Cortex of kidney (tissue), 1 donor: ENCODE measurements at places on chromosomes 11 and 22.

DNA sequence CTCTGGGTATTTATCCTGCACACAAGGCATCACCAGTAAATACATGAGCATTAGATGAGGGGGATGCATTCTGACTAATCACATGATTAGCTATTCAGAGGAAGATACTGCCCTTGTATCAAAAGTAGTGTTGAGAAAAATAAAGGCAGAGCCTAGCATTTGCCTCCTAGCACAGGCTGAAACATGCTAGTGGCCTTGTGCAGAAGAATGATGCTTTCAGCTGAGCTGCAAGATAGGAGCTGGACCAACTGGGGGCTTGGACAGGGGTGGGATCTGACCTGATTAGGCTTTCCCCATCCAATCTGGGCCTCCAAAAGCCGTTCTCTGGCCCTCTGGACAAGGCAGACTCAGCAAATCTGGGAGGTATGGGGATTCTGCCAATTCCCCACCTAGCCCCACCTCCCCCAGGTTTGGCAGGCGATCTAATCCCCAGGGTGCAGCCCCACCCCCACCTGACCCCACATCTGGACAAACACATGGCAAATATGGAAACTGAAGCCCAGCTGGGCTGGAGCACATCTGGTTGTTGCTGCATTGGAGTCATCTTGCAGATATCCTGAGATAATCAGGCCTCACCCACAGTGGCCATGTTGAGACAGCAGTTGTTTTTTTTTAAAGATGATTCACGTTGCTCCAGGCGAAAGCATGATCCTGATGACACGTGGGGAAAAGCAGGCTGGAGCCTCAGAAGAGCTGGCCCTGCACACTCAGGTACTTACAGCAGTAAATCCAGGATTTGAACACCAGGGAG is 4.4 kb upstream of the MISFA start:
- no peak for DNase-seq

GRCh38 chr11:65288706-65289536 is 25.7 kb upstream of the CDC42EP2 start:
- DNase-seq, result no peak

GRCh38 chr11:62295504-62295903 is 3.4 kb downstream of the SCGB1D4 start:
- no peak for DNase-seq

DNA sequence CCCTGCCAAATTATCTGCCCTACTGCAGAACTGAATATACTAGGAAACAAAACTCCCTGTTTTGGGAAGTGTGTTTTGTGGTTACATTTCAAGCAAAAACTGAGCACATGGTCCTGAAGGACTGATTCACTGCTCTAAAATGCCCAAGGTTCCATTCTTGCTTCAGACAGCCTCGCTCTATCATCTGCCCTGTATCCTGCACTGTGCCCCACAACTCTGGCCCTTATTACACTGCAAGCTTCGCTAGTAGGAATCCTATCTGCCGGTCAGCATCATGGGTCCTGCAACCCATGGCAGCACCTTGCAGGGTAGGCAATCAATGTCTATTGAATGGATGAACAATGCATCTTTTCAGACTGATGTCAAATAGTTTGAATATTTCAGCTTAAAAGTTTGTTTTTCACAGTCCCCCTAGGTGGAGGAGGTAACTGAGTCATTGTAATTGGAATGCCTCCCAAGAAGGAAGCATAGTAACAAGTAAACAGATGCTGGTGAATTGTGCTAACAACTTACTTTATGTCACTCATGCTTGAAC is 21.3 kb downstream of the LAYN start:
- DNase-seq, result no peak

GRCh38 chr11:45730014-45730413 is 64.6 kb upstream of the CHST1 start:
- no peak for DNase-seq

DNA sequence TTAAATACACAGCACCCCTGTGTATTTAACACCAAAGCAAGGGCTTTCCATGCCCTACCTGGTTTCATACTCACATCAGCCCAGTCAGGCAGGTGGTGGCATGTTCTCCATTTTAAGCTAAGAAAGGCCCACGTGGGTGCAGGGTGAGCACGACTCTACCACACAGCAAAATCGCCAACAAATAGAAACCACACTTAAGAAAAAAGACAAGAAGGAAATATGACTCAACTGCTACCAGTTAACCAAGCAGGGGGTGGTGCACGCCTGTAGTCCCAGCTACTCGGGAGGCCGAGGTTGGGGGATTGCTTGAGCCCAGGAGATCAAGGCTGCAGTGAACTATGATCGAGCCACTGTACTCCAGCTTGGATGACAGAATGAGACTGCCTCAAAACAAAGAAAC is 35.2 kb upstream of the TFIP11 start:
- no peak for DNase-seq

- no peak for DNase-seq
Measured at GRCh38 chr11:71977743-71978418, 20.8 kb upstream of the IL18BP start.

DNA sequence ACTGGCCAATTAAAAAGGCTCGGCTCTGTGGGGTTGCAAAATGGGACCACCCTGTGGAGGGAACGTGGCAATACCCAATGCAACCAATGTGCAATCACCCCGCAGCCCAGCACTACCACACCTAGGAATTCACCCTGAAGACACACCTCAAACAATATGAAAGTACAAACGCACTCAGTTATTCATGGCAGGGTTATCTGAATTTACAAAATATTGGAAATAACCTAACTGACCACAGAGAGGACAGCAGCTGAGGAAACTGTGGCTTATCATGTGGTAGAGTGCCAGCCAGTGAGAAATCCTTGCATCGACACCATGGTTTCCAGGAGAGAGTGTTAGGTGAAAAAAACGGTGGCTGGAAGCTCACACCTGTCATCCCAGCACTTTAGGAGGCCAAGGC is 18.7 kb downstream of the ALG12 start:
- no peak for DNase-seq

GRCh38 chr11:66782726-66783125 is 53.7 kb upstream of the SPTBN2 start:
- DNase-seq, result no peak

DNA sequence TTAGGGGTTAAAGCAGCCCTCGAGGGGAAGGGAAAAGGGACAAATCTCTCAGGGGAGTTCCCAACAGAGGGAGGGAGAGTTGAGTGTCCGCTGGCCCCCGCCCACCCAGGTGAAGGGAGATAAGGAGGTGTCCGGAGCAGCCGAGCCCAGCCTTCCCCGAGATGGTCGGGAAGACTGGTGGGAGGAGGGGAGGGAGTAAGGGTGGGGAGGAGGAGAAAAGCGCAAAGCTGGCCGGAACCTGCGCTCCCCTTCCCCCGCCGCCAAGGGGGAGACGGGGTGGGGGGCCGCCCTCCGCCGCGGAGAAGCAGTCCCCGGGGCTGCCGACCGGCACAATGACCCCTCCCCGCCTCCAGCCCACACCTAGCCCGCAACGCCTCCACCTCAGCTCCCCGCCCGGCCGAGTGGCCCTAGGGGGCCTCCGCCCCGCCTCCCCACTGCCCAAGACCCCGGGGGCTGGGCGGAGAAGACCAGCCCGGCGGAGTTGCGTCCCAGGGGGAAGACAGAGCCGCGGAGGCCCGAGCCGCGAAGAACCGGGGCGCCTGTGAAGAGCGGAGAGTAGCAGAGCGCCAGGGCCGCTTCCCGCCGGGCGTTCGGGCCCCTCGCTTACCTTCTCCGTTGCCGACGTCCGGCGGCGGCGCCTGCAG is 479 bp downstream of the RSF1 start:
- DNase-seq, result no peak

DNA sequence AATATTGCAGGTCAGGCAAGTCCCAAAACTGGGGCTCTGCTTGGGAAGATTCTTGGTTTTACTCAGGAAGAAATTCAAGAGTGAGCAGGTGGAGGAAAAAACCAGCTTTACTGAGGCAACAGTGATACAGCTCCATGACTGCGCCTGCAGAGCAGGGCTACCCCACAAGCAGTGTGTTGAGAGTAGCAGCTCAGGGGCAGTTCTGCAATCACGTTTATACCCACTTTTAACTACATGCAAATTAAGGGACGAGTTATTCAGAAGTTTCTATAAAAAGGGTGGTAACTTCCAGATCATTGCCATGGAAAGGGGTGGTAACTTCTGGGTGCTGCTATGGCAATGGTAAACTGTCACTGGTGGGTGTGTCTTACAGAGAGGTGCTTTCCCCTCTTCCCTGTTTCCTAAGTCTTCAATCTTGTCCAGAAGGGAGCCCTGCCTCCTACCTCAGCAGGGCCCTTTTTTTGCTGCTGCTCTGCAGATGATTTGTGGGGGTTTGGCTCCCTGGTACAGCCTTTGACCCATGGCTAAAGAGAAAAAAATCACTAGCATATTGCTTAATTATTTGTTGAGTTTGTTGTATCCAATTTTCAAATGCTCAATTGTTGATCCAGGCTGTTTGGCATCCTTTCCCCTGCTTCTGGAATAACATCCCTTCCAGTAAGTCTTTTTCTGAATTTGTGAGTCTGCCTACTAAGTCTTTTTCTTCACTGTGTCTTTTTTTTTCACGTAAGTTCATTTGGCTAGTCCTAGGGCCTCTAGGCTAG is 30.0 kb upstream of the ME3 start:
- DNase-seq, result no peak

- DNase-seq, result no peak
Measured at GRCh38 chr22:43541022-43541421, 129.2 kb downstream of the MPPED1 start.

DNA sequence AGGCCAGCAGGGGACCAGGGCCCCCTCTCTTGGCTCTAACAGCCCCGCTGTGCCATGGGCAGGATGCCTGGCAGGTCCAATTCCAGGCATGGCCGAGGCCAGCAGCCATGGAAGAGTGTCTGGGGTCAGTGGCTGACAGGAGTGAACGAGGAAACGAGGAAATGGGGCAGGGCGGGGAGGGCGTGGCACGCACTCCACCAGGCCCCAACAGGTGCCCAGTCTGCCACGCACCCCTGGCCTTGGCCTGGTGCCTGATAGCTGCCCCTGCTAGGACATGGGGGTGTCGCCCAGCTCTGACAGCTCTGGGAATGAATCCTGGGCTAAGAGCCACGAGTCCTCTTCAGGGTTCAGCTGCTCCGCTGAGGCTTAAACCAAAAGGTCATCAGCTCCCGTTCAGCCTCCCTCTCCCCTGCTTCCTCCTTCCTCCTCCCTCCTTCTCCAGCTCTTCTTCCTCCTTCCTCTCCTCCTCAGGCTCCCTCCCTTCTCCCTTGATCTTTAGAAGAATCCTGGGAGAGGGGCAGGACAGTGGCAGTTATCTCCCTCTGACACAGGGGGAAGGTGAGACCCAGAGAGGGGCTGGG is 11.5 kb upstream of the TBC1D22A start:
- no peak for DNase-seq

DNA sequence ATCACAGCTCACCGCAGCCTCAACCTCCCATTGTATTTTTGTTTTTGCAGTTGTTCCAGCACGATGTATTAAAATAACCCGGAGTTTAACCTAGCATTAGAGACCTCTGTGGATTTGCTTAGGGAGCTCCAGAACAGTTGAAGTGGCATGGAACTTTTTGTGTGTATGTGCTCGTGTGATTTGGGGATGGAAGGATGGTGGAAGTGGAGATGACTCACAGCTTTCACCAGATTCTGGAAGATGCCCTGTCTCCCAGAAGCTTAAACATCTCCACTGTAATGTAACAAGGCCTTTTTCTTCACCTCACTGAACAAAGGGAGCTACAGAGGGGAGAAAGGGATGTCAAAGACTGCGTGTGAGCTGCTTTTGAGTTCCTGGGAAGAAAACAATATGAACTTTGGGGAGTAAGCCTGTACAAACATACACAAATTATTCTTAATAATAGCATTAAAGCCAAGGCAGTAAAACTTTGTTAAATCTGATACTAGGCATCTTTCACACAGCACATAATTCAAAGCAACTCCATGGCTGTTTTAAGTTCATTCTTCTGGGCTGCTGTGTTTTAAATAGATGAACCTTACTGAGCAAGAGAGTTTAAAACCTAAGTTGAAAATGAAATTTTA is 226.4 kb downstream of the ADAMTS15 start:
- no peak for DNase-seq

DNA sequence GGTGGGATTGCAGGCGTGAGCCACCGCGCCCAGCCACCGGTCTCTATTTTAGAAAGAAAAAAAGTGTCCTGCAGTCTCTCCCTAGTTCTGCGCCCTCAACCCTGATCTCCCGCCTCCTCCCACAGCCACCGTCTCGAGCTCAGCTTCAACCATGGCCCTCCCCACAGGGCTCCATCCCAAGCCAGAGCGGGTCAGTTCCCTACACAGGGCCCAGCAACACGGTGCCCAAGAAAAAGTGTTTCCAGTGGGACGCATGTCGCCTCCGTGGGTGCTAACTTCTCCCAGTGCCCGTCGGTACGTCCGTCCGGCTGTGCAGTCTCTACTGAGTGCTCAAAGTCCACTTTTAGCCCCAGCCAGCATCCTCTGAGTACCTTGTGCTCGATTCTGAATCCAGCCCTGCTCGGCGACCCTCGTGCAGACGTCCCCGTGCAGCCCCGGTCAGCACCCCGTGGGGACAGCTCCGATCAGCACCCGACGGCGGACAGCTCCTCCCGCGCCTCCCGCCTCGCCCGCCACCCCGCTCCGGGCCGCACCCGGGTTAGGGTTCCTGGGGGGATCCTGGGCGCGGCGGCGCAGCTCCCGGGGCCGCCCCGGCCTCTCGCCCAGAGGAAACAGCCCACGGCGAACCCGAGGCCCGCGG is 657 bp upstream of the MAPK8IP2 start:
- DNase-seq, result no peak

DNA sequence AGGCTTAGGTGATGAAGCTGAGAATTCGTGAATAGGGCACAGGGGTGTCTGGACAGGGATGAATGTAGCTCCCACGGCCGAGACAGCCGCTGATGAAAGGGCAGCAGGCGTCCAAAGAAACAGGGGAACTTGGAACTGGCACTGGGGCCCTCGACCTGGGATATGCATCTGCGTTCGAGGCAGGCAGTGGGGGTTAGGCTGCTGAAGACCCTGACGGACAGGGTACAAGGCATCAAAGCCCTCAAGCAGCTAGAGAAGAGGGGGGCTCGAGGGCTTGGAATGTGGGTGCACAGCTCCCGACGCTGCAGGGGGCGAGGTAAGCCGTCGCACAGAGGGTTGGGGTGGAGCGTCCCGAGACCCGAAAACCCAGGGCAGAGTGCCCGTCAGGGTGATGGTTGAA is 6.9 kb upstream of the SYT8 start:
- DNase-seq, result no peak

- DNase-seq, result no peak
Measured at GRCh38 chr11:35919244-35919643, 24.6 kb upstream of the LDLRAD3 start.

- DNase-seq, result no peak
Measured at GRCh38 chr11:77470504-77470903, 3.4 kb downstream of the PAK1 start.

DNA sequence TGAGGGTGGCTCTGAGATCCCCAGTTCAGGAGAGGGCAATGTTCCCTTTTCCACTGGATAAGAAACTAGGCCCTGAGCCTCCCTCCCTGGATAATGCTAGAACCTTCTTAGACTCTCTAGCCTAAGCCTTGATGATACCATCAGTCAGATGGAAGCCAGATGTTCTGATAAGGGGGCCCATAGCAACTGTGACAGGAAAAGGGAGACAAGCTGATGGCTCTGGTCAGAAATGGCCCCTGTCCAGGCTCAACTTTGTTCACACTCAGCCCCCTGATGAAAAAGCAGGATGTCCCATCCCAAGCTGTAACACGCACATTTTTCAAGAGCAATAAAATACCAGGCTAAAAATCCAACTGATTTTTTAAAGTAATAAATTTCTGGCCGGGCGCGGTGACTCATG is 7.2 kb upstream of the OAF start:
- no peak for DNase-seq

- no peak for DNase-seq
Measured at GRCh38 chr22:48494256-48494967, 1333.3 kb downstream of the BRD1 start.

GRCh38 chr11:75344761-75345454 is 6.6 kb downstream of the ARRB1 start:
- no peak for DNase-seq
